Liver (tissue), 10 donors: ENCODE measurements at places on chromosomes 4 and X.

- no peak for DNase-seq
Observed at GRCh38 chrX:46398874-46399273, 146.3 kb downstream of the ZNF674 start.

DNA sequence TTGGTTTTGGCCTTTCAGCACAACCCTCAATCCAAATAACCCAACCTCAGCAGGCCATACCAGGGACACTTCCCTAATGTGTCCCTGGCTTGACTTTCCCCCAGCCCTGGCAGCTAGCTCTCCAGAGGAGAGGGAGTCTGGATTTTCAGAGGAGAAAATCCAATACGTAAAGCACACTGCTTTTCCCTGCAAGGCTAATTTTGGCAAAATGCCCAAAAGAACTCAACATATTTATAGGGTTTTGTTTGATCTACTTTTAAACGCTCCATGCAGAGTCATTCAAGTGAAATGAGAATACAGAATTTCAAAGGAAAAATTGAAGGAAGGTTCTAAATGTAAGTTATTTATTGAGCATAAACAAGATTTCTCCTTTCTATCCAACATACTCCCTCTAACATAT, 167.2 kb downstream of the SH3KBP1 start:
- no peak for DNase-seq

DNA sequence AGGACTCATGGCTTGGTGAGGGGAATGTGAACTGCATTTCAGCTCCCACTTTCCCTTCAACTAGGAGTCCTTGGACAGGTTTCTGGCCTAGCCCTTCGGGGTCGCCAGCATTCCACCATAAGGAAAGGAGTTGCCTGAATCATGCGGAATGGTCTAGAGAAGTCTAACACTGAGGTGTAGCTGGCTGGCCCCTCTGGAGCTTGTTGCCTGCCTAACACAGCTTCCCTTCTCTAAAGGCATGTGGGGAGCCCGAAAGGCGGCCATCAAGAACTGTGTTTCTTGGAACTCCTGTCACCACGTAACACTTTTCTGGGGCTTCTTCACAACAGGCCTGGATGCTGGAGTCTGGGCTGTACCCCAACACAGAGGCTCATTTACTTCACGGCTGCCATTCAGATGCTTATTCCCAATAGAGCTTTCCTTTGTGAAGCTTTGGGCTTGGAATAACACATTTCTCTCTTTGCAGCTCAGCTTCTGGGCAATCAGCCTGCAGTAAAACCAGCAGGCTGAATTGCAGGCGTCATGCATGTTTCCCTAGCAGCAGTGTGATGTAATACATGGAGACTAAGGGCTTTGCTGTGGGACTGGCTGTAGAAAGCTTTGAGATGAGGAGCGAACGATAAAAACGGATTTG, 5.4 kb downstream of the GABRQ start:
- DNase-seq = no peak

DNA sequence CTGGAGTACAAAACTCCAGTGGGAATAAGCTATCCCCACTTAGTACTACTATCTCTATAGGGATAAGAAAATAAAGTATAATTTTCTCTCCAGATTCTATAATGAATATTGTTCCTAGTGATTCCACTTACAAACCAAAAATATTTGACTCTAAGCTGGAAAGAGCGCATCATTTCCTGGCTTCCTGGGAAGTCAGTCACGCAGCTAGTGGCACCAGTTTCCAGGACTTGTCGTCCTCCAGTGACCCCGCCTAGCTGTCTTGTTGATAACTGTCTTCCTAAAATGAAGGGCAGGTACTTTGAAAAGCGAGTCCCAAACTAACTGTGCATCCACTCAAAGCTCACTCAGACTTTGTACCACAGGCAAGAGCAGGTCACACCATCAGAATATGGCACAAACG, 39.3 kb downstream of the LNX1 start:
- DNase-seq = no peak

DNA sequence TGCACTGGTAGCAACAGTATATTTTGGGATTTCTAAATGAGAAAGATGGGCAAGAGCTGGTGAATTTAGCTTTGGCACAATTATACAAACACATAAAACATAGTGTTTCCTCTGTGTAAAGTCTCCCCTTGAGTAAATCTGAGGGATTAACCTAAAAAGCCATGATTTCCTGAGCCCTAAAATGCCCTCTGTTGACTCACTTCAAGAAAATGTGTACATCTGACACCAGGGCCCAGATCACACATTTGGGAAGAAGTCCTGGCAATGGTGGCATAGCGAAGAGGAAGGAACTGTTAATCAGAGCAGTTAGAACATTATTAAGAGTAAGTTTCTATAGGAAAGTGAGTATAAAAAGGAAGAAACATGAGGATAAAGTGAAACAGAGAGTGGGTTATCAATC, 338.5 kb downstream of the SPOCK3 start:
- DNase-seq = no peak
